ENCODE measurements at places on chromosomes 7 and 10.

DNA sequence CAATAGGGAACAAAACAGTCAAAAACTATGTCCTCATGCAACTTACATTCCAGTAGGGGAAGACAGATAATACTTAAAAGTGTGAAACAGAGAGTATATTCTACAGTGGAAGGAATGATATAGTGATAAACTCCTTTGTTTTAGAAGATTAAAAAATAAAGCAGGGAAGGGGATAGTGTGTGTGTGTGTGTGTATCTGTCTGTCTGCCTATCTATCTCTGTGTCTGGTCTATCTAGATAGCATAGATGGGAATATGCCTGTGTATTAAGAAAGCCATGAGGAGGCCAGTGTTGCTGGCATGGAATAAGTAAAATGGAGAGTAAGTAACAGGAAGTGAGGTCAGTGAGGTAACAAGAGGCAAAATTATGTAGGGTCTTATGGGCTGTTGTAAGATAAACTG, 42.2 kb downstream of the EXOC6 start:
- DNase-seq: no peak

DNA sequence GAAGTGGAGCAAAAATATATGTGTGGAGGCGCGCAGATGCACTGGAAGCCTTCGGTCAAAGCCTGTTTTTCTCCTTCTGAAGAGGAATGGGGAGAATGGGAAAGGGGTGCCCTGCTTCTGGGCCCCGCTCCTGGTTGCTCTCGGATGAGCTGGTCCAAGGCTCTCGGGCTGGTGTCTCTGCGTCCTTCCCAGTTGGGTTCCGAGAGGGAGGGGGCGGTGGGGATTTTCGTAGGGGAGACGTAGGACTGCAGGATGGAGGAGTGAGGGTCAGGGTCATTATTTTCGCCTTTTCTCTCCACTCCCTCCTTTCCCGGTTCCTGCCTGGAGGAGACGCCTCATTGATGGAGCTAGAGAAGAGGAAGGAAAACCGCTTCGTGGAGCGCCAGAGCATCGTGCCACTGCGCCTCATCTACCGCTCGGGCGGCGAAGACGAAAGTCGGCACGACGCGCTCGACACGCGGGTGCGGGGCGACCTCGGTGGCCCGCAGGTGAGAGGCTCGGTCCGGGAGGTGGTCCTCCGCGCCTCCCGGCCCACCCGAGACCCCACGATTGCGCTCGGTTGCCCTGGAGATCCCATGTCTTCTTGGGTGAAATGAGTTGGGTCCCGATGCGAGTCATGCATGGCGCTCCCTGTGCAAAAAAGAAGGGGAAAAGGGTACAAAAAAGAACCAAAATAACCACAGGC, 790 bp downstream of the ADAM22 start:
- no peak for DNase-seq

DNA sequence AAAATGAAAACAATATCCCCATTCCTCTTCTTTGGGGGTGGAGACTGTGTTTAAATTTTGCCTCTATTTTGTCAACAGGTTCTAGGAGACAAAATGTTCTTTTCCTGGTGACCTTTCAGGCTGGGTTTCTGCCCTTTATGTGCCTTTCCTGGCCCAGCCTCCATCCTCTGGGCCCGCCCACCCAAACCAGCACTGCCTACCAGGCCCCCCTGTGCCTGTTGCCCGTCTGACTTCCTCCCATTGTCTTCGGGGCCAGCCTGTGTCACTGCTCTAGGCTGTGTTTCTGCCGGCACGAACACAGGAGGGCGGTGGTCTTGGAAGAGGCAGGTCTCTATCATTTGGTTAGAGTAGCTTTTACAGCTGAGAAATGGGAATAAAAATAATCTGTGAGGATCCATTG, 13.9 kb downstream of the TSPAN14 start:
- DNase-seq: no peak

DNA sequence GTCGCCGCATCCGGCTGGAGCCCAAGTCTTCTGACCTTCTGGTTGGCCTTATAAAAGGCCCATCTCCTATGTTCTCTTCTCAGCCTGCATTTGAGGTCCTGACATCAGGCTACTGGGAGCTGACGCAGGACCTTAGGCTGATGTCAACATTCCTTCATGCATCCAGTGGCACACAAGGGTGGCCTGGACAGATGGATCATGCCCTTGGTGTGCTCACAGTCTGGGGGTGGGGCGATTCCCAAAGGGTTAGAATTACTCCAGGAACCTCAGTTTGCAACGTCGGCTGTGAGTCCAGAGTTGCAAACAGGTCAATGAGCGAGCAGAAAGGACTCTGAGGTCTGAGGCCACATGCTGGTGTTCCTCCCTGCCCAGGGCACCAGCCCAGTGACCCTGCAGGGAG, 8.2 kb upstream of the CLIP2 start:
- DNase-seq: no peak

DNA sequence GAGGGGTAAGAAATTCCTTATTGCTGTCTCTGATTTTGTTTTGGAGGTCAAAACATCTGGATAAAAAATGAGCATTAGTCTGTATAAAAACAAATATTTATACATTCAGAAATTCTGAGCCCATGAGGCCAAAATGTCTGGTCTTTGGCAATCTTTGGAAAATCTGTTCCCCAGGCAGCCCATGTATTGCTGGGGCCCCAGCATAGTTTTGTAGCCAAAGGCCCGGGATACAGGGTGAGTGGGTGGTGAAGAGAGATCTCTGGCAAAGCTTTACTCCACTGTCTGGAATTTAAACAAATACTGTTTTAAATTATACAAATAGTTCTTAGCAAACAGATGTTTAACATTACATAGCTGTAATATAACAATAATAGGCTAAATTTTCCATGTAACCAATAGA, 134.7 kb upstream of the GALNT17 start:
- no peak for DNase-seq

- no peak for DNase-seq
Measured at GRCh38 chr7:65438598-65438997, 64.9 kb downstream of the ZNF92 start.

DNA sequence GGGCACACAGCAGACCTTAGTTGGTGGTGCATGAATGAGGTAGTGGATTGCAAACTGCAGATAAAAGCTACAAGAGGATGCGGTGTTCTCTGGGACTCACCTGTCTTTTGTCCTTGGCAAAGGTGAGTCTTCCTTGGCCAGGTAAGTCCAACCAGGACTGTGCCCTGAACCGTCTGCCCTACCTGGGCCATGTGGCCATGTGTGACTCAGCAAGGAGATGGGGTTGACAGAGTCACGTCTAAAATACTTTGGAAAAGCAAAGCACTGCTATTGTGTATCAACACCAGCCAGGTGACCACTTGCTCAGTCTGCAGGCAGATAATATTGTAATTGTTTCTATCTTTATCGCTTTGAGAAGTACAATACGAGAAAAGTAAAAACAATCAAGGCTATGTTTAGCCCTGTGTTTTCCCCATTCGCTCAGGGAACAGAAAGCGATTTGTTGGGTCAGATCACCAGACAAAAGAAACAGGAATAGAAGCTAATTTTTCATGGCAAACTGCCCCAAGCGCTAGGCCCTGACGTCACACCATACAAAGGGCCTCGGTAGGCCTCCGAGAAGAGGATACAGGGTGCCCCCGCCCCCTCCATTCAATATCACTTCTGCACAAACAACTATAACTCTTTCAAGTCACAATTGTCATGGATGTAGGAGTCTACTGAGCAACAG, 57.3 kb downstream of the FAM53B start:
- DNase-seq: no peak

DNA sequence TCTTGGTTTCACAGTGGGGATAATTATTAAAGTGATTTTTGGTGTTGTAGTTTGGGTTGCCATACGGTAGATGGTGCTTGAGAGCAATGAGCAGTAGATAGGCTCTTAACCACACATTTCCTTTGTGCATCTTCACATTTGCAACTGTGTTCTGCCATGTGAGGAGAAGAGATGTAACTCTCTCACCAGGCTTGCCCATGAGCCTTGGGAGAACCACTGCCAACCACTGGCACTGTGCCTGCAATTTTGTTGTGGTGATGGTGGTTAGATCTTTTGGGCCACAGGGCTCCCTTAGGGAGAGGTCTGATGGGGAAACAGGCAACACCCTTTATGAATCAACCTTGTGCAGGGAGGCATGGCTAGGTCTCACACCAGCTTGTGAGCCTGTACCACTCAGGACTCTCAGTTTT, 204.3 kb downstream of the CCDC7 start:
- DNase-seq: no peak

- no peak for DNase-seq
Measured at GRCh38 chr7:1557771-1558170, 1.8 kb upstream of the TMEM184A start.

- DNase-seq: no peak
Measured at GRCh38 chr10:133592716-133593115, 27.3 kb upstream of the SYCE1 start.

GRCh38 chr10:13916384-13916947, 329.7 kb downstream of the PRPF18 start:
- DNase-seq: no peak

DNA sequence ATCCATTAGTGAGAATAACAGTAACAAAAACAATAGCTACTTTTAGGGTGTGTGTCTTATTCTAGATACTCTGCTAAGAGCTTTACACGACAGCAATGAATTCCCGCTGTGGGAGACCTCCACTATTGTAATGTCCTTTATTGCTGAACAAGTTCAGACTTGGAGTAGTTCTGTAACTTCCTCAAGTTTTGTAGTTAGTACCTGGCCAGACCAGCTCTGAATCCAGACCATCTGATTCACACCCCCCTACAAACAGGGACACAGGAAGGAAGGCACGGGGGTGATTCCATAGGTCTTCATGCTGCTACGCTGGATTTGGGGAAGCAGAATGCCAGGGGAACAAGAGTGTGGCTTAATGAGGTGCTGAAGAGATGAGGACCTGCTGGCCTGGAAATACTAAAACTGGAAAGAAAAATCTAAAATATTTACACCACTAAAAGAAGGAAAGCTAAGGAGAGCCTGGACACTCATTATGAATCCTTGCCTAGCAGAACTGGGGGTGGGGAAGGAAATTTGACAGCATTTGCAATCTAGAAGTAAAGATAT, 194.6 kb upstream of the TMEM72 start:
- no peak for DNase-seq

GRCh38 chr7:98227939-98228338, 16.7 kb downstream of the BHLHA15 start:
- DNase-seq: no peak

DNA sequence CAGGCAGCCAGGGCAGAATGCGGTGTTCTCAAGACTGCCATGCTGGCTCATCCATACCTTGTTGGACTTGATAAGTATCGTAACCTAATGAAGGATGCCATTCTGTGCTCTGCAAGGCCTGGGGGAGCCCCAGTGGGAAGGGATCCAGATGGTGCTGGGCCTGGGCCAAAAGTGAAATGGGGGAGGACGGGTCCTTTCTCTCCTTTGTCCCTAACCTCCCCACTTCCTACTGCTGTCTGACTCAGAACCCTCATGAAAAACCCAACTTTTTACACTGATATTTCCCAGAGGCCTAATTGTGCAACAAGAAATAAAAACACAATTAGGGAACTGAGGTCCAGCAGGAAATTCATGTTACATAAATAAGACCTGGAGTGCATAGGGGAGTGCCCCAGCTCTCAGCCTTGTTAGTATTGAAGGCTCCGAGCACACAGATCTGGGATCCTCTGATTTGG, 193.7 kb upstream of the SVIL start:
- no peak for DNase-seq

- no peak for DNase-seq
Measured at GRCh38 chr7:82156893-82157292, 286.7 kb downstream of the CACNA2D1 start.

- DNase-seq: no peak
Measured at GRCh38 chr10:44383749-44384600, 922 bp downstream of the CXCL12 start.

- DNase-seq: no peak
Measured at GRCh38 chr7:28570970-28571288, 158.6 kb downstream of the CREB5 start.

- DNase-seq: no peak
Measured at GRCh38 chr10:62760401-62760800, 44.1 kb upstream of the ADO start.

GRCh38 chr7:156680281-156680680, 39.7 kb downstream of the RNF32 start:
- no peak for DNase-seq

GRCh38 chr7:85686401-85687181, 499.7 kb upstream of the SEMA3D start:
- no peak for DNase-seq

GRCh38 chr10:12728494-12728893, 273.0 kb downstream of the CCDC3 start:
- DNase-seq: no peak

GRCh38 chr7:18700147-18700546, 204.6 kb downstream of the HDAC9 start:
- no peak for DNase-seq

DNA sequence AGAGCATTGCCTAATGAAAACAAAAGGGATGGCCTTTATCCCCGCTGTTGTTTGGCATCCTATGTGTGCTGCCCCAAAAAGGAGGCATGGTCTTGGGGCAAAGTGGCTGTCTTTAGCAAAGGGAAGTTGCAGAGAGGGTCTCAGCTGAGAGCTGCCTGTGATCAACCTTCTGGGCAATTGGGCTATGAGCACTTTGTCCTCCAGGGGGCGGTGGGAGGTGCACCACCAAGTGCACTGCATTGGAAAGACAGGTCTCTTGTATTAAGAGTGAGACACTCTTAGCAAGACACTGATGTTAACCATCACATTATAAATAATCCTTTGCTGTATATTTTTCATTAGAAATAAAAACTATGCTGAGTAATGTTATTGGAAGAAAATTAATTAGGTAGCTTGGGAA, 314.8 kb downstream of the POM121L12 start:
- DNase-seq: no peak

GRCh38 chr10:30349967-30350735, 1.1 kb upstream of the MTPAP start:
- DNase-seq: no peak

DNA sequence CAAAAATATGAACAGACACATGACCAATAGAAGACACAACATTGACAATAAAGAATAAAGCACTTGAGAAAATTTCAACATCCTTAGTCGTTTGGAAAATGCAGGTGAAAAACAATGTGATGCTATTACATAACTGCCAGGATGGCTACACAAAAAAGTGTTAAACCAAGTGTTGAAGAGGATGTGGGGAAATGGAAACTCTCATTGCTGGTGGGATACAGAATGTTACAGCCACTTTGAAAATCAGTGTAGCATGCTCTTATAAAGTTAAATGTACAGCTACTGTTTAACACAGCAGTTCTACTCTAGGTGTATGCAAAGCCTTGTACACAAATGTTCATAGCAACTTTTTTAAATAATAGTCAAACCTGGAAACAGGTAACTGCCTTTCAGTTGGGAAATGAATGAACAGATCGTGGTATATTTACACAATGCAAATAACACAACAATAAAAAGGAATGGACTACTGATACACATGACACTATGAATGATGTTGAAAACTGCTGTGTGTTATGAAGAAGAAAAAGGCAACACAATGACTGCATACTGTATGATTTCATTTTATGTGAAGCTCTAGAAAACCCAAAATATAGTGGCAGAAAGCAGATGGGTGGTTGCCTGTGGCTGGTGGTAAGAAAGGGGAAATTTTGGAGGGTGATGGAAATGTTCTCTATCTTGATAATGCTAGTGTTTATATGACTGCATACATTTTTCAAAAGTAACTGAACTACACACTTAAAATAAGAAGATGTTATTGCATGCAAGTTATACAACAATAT, 102.2 kb upstream of the VIPR2 start:
- no peak for DNase-seq
